ENCODE measurements at places on chromosomes 6 and 20.

- no peak for DNase-seq
Observed at GRCh38 chr6:130377915-130378314, 12.1 kb downstream of the TMEM200A start.

DNA sequence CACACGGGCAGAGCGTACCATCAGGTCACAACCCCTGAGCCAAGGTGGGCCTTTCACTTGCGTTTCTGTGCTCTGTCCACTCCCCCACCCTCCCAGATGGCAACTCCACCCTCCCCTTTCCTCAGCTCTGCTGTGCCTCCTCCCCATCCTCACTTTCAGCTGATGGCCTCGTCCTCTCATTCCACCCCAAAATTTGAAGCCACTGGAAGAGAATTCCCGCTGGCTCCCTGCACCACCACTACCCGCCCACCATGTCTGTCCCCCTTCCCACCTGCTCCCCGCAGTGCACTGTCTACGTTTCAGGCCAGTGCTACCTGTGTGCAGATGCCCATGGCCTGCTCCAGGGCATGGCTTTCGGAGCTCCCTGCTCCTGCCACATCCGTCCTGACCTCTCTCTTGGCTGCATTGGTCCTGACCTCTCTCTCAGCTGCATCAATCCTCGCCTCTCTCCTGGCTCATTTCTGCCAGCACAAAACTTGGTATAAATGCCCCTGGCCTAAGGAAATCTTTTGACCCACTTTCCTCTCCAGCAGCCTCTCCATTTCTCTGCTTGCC is 24.0 kb downstream of the SYNJ2 start:
- DNase-seq: no peak

DNA sequence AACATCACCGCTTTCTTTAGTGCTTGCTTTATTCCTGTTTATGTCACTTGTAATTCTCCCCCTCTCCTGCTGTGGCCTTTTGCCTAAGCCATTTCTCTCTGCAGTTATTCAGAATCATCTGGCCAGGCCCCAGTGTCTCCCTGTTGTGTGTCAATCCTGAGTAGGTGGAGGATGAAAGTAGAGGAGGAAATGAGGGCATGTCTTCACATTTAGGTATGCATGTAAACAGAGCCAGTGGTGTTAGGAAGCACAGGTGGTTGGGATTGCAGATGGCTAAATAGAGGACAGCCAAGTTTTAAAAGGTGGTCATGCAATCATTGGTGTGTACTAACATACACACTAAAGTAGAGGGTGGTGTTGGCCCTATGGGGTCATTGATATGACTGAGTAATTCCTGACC is 5.2 kb downstream of the PRSS35 start:
- DNase-seq: no peak

DNA sequence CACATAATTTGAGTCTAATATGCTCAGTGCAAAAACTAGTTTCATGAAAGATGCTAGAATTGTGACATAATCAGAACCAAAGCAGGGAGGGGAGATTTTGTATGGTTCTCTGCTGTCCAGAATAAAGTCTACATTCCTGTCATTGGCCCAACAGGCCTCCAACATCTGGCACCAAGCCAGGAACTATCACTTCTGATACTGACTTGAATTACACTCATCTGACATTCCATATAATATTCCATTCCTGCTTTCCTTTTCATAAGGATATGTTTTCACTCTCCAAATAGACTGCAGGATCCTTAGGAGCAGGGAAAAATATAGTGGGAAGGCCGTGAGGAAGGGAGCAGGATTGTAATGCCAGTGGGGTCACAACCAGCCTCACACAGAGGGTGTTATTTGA is 84.6 kb upstream of the BTN3A2 start:
- DNase-seq: no peak

DNA sequence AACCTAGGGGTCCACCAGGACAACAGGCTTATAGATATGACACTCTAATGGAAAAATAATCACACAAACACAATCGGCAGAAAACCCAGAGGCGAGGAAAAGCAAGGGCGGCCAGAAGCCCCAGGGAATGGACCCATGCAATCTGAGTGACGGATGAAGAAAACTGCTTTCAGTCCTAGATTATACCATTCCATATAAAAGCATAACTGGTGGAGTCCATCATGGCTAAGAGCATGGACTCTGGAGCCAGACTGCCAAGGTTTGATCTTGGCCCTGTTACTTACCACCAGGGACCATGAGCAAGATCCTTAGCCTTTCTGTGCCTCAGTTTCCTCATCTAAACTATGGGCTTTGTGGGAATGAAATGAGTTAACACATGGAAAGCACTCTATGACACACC is 3.7 kb downstream of the SLC22A16 start:
- DNase-seq: no peak

DNA sequence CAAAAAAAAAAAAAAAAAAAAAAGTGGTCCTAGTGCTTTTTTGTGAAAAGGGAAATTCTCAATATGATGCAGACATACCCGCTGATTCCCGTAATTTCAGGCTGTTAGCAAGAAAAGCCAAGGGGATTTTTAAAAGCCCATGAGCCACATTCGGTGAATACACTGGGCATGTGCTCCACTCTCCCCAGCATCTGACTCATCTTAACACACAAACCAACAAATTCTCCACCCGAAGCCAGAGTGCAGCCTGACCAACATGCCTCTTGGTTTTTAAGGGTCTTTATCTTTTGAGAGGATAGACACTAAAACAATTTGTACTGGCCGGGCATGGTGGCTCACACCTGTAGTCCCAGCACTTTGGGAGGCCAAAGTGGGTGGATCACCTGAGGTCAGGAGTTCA is 45.5 kb upstream of the CD83 start:
- DNase-seq: no peak

GRCh38 chr6:167089243-167090142 is 33.4 kb upstream of the CCR6 start:
- DNase-seq: no peak

- no peak for DNase-seq
Observed at GRCh38 chr6:129875610-129876520, 14.8 kb upstream of the TMEM244 start.

DNA sequence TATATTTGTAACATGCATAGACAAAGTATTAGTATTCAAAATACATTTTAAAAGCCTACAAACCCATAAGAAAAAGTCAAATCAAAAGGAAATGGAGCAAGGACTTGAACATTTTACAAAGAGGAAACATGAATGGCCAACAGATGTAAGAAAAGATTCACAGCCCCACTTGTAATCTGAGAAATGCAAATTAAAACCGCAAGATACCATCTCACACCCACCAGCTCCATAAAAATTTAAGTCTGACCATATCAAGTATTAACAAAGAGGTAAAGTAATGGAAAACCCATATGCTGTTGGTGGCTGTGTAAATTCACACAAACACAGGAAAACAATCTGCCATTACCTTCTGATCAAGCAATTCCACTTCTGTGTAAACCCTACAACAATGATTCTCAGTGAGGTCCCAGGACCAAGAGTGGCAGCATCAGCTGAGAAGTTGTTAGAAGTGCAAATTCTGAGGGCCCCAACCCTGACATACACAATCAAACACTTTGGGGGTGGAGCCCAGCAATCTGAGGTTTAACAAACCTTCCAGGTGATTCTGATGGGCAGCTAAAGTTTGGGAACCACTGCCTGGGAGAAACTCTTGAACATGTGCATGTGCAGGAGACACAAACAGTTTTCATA is 30.9 kb downstream of the BCL2L1 start:
- DNase-seq: no peak

- DNase-seq: no peak
Observed at GRCh38 chr20:24583169-24583792, 113.9 kb downstream of the SYNDIG1 start.

- DNase-seq: no peak
Observed at GRCh38 chr6:32622545-32623401, 14.4 kb upstream of the HLA-DQA1 start.

- peak; percentile 50 for DNase-seq
Observed at GRCh38 chr6:23454080-23454976, 671.7 kb upstream of the NRSN1 start.

Data from kidney epithelial cell (primary cell).